Suppressor macrophage (primary cell): ENCODE measurements at places on chromosomes 2 and 18.
A peak's percentile ranks its signal among the peaks of the same experiment; 100 is the strongest.

- no peak for DNase-seq
These were observed 121.3 kb upstream of the HNMT start for GRCh38 chr2:137842952-137843351.

- no peak for DNase-seq
These were observed 38.3 kb downstream of the CRYGD start for GRCh38 chr2:208086029-208086428.

GRCh38 chr2:38159597-38159996, 83.6 kb upstream of the CYP1B1 start:
- no peak for DNase-seq

DNA sequence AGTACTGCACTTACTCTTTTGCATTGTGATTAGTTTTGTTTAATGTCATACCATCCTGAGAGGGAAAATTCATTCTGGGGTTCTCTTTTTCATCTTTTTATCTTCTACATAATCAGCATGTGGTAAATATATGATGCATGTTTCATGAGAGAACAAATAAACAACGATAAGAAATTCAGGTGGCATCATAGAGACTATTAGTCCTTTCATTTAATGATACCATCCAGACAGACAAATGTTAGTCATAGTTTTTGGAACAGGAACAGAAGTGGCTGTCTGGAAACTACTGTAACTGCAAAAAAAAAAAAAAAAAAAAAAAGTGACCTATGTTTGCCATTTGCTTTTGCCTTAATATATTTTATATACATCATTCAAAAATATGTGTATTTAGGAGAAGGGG, 761.0 kb downstream of the EPHA4 start:
- DNase-seq: no peak

- DNase-seq: no peak
These were observed 222.8 kb downstream of the FBXO15 start for GRCh38 chr18:73924836-73925235.

GRCh38 chr2:67476809-67477790, 80.0 kb downstream of the ETAA1 start:
- DNase-seq: peak; percentile 17

DNA sequence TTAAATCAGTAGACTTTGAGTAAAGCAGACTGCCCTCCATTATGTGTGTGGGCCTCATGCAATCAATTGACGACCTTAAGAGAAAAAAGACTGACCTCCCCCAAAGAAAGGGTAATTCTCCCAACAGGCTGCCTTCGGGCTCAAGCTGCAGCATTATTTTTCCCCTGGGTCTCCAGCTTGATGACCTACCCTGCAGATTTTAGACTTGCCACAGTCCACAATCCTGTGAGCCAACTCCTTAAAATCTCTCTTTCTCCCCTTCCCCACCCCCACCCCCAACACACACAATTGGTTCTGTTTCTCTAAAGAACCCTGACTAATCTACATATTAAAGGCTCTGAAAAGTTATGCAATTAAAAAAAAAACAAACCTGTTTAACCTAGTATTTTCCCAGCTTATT, 89.4 kb downstream of the RNF152 start:
- DNase-seq: no peak

- no peak for DNase-seq
These were observed 120.0 kb upstream of the PPP1CB start for GRCh38 chr2:28631514-28632206.

DNA sequence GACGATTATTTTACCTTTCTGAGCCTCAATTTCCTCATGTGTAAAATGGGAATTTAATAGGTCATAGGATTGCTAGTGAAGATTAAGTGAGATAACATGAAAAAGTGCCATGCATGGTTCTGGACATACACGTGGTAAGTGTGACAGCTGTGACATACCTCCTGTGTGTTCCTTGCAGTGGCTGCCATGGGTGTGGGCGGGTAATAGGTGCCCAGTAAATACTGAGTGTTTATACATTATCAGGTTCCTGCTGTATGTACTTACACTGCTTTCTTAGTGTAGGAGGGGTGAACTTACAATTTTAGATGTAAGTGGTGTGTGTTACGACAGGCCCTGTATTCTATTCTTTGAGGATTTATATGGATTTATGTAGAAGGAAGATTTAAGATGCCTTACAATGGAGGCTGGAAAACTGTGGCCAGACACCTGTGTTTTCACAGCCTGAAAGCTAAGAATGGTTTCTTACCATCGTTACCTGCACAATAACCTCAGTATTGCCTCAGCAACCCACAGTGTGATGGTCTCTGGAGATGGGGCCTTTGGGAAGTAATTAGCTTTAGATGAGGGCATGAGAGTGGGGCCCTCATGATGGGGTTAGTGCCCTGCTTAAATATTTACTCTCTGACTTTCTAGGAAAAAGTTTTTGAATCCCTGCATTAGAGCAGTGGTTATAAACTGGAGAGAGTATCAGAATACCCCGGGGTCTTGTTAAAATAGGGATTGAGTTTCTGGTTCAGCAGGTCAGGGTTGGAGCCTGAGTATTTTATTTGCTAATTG, 78.1 kb downstream of the ASAP2 start:
- DNase-seq: no peak

DNA sequence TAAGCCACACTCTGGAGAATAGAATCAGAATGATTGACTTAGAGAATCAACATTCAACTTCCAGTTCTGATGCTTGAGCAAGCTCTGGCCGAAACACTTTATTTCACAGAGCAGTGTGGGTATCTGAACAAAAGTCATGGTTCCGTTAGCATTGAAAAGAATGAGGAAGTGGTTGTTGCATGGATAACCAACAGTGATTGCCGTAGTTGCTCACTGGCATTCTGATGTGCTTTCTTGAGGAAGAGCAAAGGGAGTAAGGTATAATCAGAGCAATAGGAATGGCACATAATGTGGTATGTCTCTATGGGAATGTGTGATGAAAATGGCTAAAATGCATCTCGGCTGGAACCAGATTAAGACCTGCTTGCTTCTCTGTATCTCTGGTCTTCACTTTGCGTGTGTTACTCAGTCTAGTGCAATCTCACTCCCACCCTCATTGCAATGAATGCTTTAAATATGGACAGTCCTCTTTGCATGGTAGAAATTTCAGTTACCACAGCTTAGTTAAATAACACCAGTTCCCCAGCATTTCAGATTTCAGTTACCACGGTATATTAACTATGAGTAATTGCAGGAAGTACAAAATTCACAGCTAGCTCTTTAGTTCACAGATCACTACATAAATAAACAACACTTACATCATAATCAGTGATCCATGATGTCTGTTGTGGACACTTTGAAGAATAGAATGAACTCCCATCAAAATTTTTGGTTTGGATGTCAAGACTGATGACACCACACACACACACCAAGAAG, 7.8 kb upstream of the RAB12 start:
- peak; percentile 70 for DNase-seq

- no peak for DNase-seq
These were observed 229.9 kb upstream of the HDAC4 start for GRCh38 chr2:239630618-239631286.

DNA sequence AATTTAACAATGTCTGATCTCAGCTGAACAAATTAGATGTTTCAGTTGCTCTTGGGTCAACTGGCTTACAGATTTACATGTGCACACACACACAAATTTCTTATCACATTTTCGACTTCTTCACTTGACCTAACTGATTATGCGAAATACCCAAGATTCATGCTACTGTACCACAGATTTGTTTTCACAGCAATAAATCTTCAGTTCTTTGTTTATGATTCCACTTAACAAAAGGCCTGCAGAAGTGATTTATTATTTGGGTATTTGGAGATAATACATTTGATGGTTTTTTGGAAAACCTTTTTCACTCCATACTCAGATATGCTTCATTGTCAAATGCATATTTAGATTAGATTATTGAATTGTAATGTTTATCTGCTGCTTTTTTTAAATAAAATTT, 129.0 kb downstream of the GALNT1 start:
- no peak for DNase-seq
